CD4-positive, alpha-beta T cell treated with Interleukin-4 for 4 hours (primary cell): ENCODE measurements at places on chromosomes 1 and 21.

- DNase-seq: no peak
These were observed 5.8 kb upstream of the EPS8L3 start for GRCh38 chr1:109769330-109770078.

- DNase-seq: no peak
These were observed 15.7 kb upstream of the HAX1 start for GRCh38 chr1:154256686-154257085.

GRCh38 chr21:44765231-44766013 is 36.2 kb downstream of the UBE2G2 start:
- peak; percentile 42 for DNase-seq

GRCh38 chr1:160096274-160097116 is 1.9 kb downstream of the IGSF8 start:
- no peak for DNase-seq

DNA sequence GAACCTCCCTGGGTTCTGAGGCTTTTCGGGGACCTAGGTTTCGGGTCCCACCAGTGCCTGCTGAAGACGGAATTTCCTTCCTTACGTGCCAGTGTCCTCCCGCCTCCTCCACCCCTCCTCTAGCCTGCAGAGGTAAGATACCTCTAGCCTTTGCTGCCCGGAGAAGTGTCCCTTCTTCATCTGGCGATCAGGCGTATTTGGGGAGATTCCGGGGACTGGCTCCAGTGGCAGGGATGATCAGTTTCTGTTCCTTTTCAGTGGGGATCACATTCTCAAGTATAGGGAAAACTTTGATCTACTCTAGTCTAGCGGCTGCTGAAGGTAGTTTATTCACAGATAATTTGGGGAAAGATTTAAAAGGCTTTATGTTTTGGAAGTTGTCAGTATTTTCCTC is 674 bp downstream of the CEP350 start:
- DNase-seq: peak; percentile 9

DNA sequence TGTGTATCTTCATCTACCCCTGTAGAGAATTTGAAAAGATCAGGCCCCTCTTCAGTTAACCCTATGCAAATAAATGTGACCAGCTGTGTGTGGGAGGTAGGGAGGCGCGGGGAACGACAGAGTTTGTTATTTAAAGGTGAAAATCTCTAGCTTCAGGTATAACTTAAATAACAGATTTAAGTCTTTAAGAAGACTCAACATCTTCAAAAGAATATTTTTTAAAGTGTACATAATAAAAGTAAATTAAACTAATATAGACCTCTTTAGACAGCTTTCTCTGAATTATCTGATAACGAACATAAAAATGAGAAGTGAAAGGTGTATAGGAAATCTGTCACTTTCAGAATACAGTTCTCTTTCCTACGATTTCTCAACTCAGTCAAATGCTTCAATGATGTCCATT is 16.0 kb downstream of the ANGPTL3 start:
- DNase-seq: no peak

DNA sequence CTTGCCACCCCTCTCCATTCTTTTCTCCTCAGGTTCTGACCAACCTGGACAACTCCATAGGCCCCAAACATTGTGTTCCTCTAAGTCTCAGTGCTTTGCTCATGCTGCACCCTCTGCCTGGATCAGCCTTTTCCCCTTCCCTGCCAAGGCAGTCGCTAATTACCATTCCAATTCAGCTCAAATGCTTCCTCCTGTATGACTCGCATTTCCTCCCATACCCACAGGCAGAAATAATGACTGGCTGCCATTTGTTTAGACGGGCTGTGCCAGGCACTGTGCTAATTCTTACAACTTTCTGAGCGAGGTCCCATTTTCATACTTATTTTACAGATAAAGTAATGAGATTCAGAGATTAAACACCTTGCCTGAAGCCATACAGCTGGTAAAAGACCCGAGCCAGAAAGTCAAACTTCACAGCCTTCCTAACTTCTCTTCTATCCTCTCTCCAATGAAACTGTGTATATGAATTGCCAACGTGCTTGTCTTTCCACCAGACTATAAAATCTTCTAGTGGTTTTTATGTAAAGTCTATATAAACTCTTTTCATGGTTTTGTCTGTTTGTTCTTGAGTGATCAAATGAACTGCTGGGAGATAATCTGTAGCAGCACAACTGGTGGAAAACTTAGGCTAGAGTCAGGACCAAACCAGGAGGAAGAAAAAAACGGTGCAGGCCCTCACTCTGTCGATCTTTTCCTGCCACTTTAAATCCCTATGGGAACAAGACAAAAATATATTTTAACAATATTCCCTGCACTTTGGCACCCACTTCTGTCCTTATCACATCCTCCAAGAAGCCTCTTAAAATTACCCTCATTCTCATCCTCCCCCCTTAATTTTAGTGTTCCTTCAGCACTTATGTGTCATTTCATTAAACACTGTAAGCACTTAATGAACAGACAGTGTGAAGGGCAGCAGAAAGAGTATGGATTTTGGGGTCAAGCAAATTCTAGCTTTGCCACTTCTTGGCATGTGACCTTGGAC is 33.7 kb downstream of the RAB3B start:
- no peak for DNase-seq

GRCh38 chr1:69888657-69889056 is 316.7 kb downstream of the LRRC40 start:
- DNase-seq: no peak

- DNase-seq: no peak
These were observed 356.8 kb downstream of the RRAGC start for GRCh38 chr1:38502758-38503157.

DNA sequence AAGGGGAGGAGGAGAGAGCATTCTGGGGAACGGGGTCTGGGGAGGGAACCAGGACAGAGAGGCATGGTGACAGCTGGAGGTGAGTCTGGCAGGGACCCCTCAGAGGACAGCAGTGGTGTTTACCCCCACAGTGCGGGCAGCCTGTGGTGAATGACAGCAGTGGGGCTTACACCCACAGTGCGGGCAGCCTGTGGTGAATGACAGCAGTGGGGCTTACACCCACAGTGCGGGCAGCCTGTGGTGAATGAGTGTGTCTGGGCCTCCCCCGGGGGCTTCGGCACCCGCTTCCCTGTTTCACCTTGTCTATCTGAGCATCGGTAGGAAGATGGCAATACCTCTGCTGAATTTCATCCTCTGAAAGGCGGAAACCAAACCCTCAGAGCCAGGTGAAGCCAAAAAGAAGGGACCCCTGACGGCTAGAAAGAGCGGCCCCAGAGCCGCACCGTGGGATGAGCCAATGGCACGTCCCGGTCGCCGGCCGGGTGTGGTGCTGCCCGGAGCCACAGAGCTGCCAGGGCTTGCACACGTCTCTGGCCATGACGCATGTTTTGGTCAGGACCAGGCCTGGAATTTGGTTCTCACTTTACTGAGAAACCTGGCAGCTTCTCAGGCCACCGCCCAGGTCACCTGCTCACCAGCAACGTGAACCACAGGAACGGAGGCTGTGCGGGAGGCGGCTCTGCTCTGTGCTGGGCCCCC is 54.1 kb downstream of the SIK1 start:
- no peak for DNase-seq

DNA sequence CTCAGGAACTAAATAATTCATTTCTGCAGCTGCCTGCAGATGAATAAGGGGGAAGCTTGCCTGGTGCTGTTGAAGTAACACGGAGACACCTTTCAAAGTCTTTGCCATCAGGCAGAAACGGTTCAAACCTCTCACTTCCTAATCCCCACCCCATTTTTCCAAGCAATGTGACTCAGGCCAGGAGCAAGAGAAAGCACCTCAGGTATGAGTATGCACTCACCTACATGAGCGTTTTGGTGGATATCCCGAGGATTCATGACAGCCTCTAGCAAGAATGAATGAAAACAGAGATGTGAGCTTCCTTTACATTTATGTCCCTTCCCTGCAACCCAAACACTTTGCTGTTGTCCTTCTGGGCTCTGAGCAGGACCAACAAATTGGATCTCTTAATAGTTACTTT is 63.4 kb upstream of the LAX1 start:
- no peak for DNase-seq

DNA sequence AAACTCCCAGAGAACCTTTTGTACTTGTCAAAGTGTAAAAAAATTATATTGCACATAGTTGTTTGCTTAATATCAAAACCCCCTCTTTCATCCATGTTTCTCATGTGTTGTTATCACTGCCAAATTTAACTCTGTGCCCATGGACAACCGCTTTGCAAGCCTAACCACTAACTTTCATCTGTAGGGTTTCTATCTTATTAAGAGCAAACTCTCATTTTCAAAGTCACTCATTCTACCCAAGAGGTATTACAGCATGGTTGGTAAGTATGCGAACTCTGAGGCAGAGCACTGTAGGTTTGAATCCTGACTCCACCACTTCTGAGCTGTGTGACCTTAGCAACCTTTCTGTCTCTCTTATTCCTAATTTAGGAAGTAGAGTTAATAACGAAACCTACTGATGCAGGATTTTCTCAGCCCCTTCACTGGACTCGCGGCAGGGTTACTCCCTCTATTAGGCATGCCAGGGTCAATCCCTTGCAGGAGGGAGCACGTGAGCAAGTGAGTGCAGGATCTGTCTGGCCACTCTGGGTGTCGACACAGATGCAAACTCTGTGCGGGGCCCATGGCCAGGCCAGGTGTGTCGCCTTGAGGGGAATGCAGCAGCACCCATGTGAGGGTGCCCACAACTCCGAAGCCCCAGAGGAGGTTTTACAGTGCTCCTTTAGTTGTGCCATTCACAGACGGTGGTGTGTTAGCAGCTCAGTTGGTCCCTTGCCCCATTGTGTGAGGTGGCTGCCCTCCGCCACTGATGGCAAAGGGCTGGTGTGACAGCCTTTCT is 361.5 kb upstream of the ADGRL2 start:
- DNase-seq: no peak

- DNase-seq: peak; percentile 49
These were observed 11.8 kb upstream of the ZFP69B start for GRCh38 chr1:40438391-40439015.

DNA sequence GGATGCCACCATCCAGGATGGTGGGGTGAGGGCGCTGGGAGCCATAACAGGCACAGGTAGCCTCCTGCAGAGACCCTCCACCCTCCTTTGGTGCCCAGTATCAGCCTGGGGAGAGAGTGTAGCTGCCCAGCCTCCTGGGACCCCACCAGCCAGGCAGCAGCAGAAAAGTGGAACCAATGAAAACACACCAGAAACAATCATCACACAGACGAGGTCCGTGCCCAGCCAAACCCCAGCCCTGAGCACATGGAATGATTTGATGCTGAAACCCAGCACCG is 285.1 kb downstream of the PTPRU start:
- DNase-seq: no peak

DNA sequence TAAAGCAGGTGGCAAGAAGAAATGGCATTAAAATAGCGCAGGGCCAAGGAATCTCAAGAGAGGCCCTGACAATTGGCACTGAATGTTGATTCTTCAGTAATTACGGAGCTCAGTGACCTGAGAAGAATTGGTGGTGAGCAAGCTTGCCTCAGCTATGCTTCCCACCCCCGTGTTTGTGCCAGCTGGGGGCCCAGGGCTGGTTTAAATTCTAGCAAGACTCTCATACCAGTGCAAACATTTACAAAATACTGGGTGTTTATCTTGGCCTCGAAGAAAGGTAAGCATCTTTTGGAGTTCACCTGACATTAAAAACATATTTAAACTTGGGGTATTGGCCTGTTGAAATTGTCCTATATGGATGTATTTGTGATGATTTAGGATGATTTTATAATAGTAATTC is 296.7 kb upstream of the USP25 start:
- no peak for DNase-seq

DNA sequence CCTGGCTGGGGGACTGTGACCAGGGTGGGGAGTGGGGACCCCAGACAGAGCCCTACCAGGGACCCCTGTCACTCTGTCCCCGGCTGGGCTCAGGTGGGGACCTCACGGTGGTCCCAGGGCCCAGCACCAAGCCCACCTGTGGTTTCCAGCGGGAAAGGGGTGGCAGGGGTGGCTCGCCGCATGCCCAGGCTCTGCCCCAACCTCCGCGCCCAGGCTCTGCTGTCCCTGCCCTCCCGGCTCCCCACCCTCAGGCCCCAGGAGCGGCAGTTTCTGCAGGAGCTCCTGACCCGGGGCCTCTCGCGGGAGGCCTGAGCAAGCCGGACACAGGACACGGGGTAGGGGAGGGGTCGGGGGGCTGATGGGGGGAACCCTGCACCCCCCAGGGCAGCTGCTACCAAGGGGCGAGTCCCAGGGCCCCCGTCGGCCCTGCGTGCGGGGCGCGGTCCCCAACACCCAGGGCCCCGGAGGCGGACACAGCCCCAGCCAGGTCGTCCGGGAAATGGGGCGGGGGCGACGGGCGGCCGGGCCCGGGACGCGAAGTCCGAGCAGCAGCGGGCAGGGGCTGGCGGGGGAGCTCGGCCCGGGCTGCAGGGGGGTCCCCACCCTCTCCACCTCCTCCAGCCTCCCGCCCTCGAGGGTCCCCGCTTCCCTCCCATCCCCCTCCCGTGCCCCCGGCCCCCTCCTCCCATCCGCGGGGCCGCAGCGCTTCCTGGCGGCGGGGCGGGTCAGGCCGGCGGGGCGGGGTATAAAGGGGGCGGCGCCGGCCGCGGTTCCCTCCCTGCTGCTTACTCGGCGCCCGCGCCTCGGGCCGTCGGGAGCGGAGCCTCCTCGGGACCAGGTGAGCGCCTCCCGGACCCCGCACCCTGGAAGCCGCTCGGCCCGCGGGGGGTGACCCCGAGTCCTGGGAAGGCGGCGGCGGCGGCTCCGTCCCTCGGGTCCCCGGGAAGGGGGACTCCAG is at the start of gene COL6A2:
COL6A2 (plus strand) TSS at position 777 of the 958 bp plus-strand sequence.
- DNase-seq: peak; percentile 5

GRCh38 chr1:29284961-29285560 is 48.7 kb downstream of the PTPRU start:
- no peak for DNase-seq

DNA sequence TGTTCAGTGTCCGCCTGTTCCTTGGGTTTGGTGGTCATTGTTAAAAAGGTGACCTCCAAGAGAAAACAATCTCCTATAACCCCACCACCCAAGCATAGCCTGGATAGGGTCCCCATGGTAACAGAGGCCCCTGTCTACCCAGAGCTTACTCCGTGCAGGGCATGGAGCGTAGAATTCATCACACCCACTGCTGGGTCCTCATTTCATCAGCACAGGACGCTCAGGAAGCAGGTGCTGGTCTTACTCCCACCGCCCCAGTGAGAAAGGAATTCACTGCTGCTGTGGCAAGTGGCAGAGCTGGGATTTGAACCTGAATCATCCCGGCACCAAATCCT is 37.0 kb downstream of the ARHGEF10L start:
- DNase-seq: no peak
